ENCODE measurements at places on chromosomes 13 and 19. TPM values are rescaled to one million over a fixed set of nuclear protein-coding genes. Genes with fewer than 3 reads are reported as not detected.

DNA sequence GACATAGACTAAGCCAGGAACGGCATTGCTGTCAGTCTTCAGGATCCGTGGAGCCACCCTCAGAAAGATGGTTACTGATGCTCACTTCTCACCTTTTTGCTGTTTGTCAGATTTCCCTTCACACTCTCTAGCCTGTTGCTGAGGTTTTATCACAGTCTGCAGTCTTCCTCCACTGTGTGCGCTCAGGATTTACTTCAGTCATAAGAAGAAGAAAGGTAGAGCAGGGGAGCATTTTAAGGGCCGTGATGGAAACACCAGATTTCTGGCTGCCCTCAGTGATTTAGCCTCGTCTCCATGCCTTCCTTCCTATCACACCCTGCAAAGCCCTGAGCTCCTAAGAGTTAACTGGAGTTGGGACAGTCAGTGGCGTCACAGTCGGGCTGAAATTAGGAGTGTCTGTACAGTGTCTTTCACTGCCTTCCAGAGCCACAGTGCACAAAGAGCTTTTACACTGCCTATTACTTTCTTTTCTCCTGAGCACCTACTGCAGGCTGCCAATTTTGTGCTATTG lies 60.0 kb upstream of the GPR183 start:
- DNase-seq: no peak

- no peak for DNase-seq
Measured at GRCh38 chr13:111005808-111006505, 91.1 kb upstream of the ANKRD10 start.

GRCh38 chr19:39277598-39277997 lies 9.4 kb downstream of the IFNL2 start:
- no peak for DNase-seq

DNA sequence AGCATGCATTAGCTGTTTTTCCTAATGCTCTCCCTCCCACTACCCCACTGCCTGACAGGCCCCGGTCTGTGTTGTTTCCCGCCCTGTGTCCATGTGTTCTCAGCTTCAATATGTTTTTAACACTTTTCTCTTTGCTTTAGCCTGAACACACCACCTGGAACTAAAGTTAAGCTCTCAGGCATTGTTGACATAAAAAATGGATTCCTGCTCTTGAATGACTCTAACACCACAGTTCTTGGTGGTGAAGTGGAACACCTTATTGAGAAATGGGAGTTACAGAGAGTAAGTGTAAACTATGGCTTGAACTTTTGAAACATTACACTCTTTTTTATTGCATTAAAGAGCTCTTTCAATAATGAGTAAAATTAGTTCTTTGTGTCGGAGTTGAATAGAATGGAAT lies 70.1 kb downstream of the TDRD3 start:
- DNase-seq: no peak

DNA sequence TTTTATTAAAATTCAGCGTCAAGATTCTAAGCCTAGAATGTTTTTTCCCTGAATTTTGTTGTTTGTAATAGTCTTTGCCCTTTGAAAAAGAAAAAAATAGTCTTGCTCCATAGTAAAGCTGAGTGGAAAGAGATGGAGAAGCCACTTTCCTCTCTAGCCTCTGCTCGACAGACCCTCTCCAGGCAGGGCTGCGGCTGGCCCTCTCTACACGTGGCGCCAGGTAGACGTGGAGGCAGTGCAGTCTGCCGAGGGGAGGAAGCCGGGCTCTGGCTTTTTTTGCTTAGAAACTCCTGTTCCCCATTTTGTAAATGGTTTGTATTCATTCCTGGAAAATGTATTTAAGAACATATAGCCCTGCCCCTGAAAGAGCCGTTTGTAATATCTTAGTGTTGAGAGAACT lies 35.3 kb downstream of the MPHOSPH8 start:
- no peak for DNase-seq

The NPAS1 gene
- total RNA-seq: 8.4 TPM

The THAP8 gene
- total RNA-seq: 7.5 TPM

Measured in OCI-LY7 (cell line).